DMS79 (cell line): ENCODE measurements at places on chromosomes 7 and 10.

- no peak for DNase-seq
Observed at GRCh38 chr7:102991540-102992214, 78.9 kb downstream of the LRRC17 start.

GRCh38 chr10:76840802-76841201 lies 796.8 kb downstream of the KCNMA1 start:
- no peak for DNase-seq

GRCh38 chr7:118368958-118369357 lies 144.5 kb downstream of the ANKRD7 start:
- DNase-seq: no peak

- DNase-seq: no peak
Observed at GRCh38 chr10:105806-106205, 29.4 kb upstream of the ZMYND11 start.

- peak; percentile 73 for DNase-seq
Observed at GRCh38 chr7:27235387-27236311, 7.0 kb upstream of the EVX1 start.

DNA sequence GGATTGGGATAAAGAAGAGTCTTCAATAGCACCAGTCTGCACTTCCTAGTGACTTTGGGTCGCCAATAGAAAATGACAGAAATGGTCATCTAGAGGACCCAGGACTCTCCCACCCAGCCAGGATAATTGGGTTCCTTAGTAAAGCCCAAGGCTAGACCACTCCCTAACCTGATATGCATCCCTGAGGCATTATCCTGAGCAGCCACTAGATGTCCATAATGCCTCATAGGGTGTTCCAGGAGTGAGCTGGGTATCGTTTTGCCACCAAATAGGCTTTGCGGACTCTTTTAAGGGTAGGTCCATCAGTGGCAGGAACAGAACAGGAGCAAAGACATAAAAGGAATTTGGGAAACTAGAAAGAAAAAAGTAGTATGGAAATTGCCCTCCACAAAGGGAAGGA lies 4.5 kb upstream of the LRRC4 start:
- peak; percentile 11 for DNase-seq

GRCh38 chr7:155405399-155406318 lies 52.3 kb upstream of the EN2 start:
- DNase-seq: no peak

- no peak for DNase-seq
Observed at GRCh38 chr10:23754179-23754578, 315.3 kb downstream of the OTUD1 start.

GRCh38 chr7:3103614-3104398 lies 60.1 kb upstream of the CARD11 start:
- DNase-seq: no peak

GRCh38 chr7:36100226-36100625 lies 52.8 kb upstream of the EEPD1 start:
- no peak for DNase-seq

- DNase-seq: no peak
Observed at GRCh38 chr7:23234569-23235296, 11.8 kb upstream of the GPNMB start.

DNA sequence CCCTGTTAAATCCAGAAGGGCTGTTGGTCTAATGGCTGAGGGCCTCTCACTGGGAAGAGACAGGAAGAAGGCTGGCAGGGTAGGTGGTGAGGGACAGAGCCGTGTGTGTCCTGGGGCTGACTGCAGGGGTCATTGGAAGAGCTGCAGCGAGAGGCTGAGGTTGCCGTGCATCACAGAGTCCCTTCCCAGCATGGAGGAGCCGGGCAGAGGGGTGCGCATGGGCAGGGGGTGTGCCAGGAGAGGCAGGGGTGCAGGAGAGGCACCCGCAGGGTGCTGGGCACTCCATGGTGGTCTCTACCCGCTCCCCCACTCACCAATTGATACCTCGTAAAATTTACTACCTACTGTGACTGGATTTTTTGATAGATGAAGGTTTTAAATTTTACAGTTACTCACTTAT lies 124.3 kb downstream of the ACTR3B start:
- no peak for DNase-seq

GRCh38 chr7:116553168-116553964 lies 28.5 kb downstream of the CAV1 start:
- DNase-seq: no peak

GRCh38 chr7:129782818-129783583 lies 169.8 kb downstream of the UBE2H start:
- DNase-seq: no peak

- DNase-seq: no peak
Observed at GRCh38 chr7:108528183-108528712, 2.3 kb upstream of the PNPLA8 start.

DNA sequence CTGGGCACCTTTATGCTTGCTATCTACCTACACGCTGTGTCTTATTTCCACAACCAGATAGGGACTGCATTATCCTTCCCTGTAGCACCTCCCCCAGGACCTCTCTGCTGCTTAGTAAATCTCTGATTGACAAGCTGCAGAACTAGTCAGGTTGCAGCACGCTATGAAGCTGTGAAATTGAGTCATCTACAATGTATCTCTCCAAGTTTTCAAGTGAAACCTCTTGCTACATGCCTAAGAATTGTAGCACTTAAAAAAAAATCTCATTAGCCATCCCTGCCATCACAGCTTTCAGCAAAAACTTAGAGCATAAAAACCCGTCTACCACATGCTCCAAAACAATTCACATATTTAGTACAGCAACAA lies 69.7 kb upstream of the FGFR2 start:
- no peak for DNase-seq

DNA sequence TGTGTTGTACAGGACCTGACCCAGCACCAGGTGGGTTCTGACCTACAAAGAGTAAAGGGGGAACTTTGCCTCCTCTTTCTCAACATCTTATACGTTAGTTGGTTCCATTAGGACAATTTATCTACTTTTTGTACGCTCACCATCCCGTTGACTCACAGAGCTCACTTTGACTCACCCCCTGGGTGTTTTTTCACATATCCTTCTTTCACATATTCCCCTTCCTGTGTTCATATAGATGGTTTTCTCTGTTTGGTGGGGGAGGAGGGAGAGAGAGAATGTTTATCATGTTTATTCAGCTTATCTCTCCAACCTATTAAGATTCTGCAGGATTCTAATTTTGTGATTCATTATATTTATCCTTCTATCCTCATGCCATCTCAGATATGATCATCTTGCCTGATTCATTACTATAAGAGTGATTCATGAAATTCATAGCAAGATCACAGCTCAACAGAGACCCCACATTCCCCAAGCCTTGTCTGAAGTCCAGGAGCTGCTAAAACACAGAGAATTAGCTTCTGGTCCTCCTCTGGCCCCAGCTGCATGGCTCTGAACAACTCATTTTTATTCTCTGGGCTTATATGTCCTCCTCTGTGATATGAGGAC lies 37.2 kb downstream of the PRSS2 start:
- DNase-seq: no peak

GRCh38 chr7:151818674-151819519 lies 58.0 kb downstream of the PRKAG2 start:
- DNase-seq: no peak

- DNase-seq: no peak
Observed at GRCh38 chr7:37110660-37111424, 337.8 kb downstream of the ELMO1 start.

DNA sequence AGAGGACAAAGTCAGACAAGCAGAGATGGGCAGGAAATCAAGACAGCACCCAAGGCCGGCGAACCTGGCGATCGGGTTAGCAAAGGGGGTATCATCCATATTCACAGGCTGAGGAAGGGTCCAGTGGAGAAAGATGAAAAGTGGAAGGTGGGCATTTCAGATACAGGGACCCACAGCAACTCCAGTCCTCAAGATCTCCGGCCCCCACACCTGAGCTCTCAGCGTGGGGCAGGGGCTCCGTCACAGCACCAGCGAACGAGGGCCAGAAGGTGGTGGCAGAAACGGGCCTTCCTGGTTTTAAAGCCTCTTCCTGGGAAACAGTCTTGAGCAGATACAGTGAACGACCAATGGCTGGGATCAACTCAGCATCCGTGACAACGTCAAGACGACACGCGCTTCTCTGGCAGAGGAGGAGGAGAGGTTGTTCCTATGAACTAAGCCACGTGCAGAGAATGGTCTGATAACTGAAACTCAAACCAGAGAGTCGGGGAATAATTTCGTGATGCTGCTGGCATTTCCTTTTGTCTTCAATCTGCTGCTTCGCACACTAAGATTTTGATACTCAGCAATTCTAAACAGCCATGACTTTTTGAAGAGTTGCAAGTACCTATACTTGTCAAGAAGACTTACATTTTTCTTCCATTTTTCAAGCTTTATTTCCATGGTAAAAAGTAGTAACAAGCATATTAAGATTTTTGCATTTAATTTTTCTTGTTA lies 219.8 kb downstream of the ZMYND11 start:
- DNase-seq: no peak

DNA sequence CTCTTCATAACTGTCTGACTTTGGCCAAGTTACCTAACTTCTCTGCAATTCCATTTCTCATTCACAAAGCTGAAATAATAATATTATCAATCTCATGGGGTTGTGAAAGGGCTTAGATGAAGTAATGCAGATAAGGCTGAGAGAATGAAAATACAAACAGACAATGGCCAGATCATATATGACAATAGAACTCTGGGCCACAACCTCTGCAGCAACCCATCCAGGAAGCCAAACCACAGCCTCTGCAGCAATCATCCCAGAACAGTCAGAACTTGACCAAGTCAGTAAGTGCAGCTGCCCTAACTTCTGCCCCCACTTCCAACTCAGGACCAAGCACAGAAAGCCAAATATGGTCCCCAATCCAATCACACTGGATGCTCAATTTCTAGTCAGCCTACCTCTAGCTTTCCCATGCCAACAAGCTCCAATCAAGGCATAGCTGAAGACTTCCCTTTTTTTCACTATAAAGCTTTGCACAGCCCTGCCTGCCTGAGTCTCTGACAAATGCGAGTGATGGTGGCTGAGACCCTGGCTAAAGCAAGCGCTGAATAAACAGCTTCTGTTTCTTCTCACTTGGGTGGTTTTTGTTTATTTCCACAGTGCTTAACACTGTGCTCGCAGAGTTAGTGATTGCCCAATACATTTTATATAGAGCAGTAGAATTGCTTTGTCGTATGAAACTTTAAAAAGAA lies 34.8 kb upstream of the TNPO3 start:
- no peak for DNase-seq
